ENCODE measurements at places on chromosomes 12 and 14. TPM values are rescaled to one million over a fixed set of nuclear protein-coding genes. Genes with fewer than 3 reads are reported as not detected.

- no peaks in the 10 kb centered on the region for H3K27me3 ChIP-seq
- H3K4me3 ChIP-seq = no peak overlapping the region
- H3K4me1 ChIP-seq = no peaks in the 10 kb centered on the region
- H3K36me3 ChIP-seq = no peaks in the 10 kb centered on the region
- H3K27ac ChIP-seq = no peak overlapping the region
These were observed 19.5 kb upstream of the GOLGA5 start for GRCh38 chr14:92774572-92774971.

GRCh38 chr12:49032679-49033447, 14.3 kb upstream of the PRKAG1 start:
- no peaks in the 10 kb centered on the region for H3K27me3 ChIP-seq
- no peak for DNase-seq
- H3K27ac ChIP-seq = no peak overlapping the region
- no peak overlapping the region for H3K4me3 ChIP-seq

- no peak overlapping the region for H3K27ac ChIP-seq
- no peaks in the 10 kb centered on the region for H3K27me3 ChIP-seq
- no peaks in the 10 kb centered on the region for H3K4me1 ChIP-seq
- H3K4me3 ChIP-seq = no peak overlapping the region
- no peak for DNase-seq
These were observed 997 bp downstream of the PLEKHG7 start for GRCh38 chr12:92703786-92704185.

DNA sequence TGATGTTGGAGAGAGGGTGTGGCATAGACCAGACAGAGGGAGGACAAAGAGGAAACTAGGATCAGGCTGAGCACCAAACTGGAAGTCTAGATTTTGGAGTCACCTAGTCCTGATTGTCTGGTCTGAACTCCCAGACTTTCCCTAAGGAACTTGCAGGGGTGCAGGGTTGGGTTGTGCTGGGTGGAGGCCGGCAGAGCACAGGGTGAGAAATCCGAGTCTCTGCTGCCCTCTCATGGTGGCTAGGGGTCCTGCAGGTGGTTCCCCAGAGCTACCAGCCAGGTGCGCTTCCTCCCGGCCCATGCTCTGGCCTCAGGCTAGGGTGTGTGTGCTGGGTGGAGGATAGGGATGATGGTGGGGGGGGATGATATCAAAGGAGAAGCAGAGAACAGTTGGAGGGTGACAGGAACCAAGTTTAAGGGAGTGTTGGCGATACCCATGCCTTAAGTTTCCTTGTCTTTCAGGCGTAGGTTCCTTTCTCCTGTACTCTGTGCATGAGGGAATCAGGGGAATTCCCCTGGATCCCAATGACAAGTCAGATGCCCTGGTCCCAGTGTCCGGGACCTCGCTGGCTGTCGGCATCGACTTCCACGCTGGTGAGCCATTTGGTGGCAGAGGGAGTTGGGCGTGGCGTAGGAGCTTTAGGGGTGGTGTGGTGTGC, 33.5 kb upstream of the NXPH4 start:
- peaks cover 8% of the 10 kb centered on the region for H3K4me1 ChIP-seq
- no peak overlapping the region for H3K27ac ChIP-seq
- H3K4me3 ChIP-seq = no peak overlapping the region

DNA sequence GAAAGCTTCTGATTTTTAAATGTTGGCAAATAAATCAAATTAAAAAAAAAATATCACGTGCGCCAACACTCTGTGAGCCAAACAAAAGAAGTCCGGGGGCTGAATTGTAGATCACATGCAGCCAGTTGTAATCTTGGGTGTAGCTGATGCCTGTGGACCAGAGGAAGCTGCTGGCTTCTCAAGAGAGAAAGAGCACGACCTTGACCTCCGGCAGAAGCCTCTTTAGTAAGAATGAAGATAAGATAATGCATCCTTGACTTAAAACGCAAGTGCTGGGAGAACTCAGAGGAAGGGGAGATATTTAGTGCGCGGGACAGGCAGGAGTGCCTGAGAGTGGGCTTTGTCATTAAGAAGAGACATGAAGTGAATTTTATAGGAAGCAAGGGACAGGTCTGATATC, 162.8 kb upstream of the TBX3 start:
- no peaks in the 10 kb centered on the region for H3K27me3 ChIP-seq
- no peak overlapping the region for H3K4me3 ChIP-seq
- no peaks in the 10 kb centered on the region for H3K36me3 ChIP-seq

DNA sequence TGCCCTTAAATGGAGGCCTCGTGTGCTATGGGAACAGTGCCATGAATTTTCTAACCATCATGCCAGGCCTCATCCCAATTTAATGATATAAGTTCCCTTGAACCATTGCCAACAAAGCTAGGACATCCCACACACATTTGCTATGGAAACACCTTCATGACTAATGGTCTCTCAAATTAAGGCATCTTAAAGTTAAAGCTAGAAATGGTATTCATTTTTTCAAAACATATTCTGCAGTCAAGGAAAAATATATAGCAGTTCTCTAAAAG, 117.3 kb downstream of the BTG1 start:
- no peak for DNase-seq
- H3K4me3 ChIP-seq = no peak overlapping the region
- no peaks in the 10 kb centered on the region for H3K4me1 ChIP-seq
- no peaks in the 10 kb centered on the region for H3K27me3 ChIP-seq
- H3K27ac ChIP-seq = no peak overlapping the region

The SMCO2 gene
- not detected for total RNA-seq

The SVOP gene
- 0.47 TPM for total RNA-seq

The DEGS2 gene
- 1.8 TPM for total RNA-seq

The OR4Q2 gene
- not detected for total RNA-seq

The CSRNP2 gene
- 19.0 TPM for total RNA-seq

The KRT77 gene
- total RNA-seq = not detected

The FSCB gene
- not detected for total RNA-seq

The FITM1 gene
- 0.81 TPM for total RNA-seq

The TRIM9 gene
- total RNA-seq = 4.6 TPM
